ENCODE measurements at places on chromosomes 7 and 10.

- DNase-seq = no peak
Observed at GRCh38 chr7:25732766-25733217, 419.2 kb upstream of the NFE2L3 start.

DNA sequence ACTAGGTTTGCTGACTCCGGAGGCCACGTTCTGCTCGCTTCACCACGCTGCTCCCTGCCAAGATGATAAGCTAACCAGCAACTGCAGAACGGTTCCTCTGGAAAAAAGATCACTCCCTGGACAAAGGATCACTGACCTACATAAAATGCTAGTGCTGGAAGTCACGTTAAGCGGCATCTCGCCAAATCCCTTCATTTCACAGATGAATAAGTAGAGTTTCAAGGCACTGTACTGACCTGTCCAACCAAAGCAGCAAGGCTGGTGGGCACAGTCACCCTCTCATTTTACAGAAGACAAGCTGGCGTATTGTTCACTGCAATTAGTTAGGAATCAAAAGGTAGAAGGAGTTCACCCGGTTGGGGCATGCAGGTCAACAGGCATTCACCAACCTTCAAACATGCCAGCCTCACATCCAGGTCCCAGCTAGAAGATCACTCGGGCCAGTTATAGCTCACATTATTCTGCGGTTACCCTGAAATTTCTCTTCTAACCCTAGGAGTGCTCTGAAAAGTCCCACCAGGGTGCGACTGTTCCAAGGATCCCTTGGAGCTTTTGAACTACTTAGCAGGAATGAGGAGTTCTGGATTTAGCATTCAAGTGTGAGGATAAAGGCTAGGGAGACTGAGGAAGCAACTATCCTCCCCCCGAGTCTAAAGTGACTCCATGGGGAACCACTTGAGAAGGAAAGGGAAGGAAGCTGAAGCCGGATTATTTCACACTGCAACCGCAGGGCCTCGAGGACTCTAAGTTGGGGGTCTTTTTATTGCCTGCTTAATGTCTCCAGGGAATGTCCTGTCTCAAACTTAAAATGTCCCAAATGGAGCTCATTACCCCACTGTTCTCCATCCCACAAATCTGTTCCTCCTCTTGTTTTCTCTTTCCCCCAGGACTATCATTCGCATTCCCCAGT lies 32.8 kb downstream of the HIPK2 start:
- DNase-seq = no peak

DNA sequence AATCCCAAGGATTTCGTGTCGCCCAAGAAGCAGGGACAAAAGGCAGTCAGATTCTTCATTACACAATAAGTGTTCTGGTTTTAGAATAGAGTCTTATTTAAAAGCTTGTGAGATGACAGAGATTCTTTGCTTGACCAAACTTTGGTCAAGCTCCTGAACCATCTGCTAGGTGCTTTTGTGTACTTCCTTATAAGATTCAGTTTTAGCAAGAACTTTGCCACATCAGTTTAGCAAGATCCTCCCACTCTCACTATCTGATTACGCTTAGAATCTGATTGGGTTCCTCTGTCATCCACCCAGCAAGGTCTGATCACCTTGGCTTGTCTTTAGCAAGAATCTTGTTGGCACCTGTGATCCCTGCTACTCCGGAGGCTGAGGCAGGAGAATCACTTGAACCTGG lies 38.2 kb upstream of the SDHAF3 start:
- DNase-seq = no peak

GRCh38 chr10:126957111-126957510 lies 51.9 kb downstream of the DOCK1 start:
- no peak for DNase-seq

GRCh38 chr7:17678896-17679295 lies 261.4 kb downstream of the SNX13 start:
- no peak for DNase-seq

GRCh38 chr7:142927949-142928348 lies 5.6 kb downstream of the TRPV5 start:
- no peak for DNase-seq

- DNase-seq = no peak
Observed at GRCh38 chr7:132398253-132398925, 177.9 kb downstream of the PLXNA4 start.

- DNase-seq = no peak
Observed at GRCh38 chr7:55099821-55100543, 81.2 kb downstream of the EGFR start.

DNA sequence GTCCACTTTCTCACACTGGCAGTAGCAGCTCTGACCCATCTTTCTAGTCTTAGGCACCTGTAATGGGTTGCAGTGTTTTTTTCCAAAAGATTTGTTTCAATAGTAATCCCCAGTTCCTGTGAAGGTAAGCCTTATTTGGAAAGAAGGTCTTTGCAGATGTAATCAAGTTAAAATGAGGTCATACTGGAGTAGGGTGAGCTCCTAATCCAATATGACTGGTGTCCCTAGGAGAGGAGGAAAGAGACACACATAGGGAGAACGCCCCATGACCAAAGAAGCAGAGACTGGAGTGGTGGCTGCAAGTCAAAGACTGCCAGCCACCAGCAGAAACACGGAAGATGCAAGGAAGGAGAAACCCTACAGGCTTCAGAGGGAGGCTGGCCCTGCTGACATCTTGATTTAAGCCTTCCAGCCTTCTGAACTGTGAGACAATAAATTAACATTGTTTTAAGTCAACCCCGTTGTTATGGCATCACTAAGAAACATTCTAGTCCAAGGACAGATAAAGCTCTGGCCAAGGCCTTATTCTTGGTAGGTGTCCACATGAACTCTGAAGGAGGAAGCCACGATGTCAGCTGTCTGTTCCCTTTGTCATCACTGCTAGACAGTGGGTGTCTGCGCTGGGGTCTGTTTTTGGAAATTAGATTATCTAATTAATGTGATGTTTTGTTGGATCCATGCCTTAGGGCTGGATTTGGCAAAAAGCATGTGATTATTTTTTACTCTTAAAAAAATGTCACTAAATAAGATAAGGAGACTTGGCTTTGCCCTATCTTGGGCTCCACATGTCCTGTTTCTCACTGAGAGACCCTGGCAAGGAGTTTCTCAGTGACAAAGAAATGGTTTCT lies 214.9 kb downstream of the KCNMA1 start:
- DNase-seq = no peak

DNA sequence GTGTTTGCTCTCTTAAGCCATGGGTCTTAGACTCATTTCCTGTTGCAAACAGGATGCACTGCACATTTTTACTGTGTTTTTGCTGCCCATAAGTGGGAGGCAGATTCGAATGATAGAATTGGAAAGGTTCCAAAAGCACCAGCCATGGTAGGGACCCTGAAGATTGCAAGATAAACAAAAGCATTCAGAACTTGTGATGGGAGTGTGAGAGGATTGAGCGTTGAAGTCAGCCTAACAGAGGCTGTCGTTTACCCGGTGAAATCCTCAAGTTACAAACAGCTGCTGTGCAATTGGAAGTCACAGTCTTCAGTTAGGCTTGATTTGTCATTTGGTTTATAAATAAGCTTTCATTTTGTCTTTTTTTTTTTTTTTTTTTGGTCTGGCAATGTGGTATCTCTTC lies 192.7 kb upstream of the MKI67 start:
- no peak for DNase-seq

- DNase-seq = no peak
Observed at GRCh38 chr7:2210551-2211258, 22.0 kb downstream of the MAD1L1 start.

Measured in fibroblast of skin of left biceps (primary cell).